ENCODE measurements at places on chromosomes 7 and 10.

DNA sequence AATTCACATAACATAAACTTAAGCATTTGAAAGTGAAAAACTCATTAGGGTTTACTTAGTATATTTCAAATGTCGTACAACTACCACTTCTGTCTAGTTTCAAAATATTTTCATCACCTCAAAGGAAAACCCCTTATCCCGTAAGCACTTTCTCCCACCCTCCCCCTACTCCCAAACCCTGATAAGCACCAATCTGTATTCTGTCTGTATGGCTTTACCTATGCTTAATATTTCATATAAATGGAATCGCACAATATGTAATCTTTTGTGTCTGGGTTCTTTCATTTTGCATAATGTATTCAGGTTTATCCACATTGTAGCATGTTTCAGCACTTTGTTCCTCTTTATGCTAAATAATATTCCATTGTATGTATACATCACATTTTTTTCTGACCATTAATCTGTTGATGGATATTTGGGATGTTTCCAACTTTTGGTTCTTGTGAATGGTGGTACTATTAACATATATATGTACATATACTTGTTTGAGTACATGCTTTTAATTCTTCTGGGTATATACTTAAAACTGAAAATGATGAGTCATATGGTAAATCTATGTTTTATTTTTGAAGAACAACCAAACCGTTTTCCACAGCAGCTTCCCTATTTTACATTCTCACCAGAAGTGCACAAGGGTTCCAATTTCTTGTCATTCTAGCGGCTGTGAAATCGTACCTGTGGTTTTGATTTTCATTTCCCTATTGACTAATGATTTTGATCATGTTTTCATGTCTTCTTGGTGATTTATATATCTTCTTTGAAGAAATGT is 6.2 kb upstream of the STARD3NL start:
- DNase-seq = no peak

- DNase-seq = no peak
Observed at GRCh38 chr10:119414081-119414611, 128.4 kb downstream of the RGS10 start.

- no peak for DNase-seq
Observed at GRCh38 chr7:55081472-55082227, 62.8 kb downstream of the EGFR start.

DNA sequence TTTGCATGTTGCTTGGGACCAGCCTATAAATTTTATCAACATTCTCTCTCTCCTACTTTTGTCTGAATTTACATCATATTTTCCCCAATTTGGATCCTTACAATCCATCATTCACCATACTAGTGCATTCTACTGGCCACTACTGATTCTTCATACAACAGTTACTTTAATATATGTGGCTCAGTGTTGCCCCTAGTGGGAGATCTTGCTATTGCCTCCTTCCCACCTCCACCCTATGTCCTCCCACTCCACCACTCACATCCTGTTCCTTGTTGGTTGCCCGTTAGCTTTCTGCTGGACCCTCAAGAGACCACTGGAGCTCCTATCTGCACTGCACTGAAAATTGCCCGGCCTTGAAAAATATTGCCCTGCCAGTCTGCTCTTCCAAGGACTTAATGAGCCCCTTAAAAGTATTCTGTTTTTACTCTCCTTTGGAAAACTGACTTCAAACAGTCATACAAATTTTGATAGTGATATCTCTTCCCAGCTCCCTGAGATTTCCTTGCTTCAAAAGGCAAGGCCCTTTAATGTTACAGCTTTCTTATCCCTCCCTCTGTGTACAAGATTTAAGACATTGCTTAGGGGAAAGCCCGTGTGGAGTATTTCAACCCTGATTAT is 243.2 kb upstream of the TMEM229A start:
- DNase-seq = no peak

GRCh38 chr7:135708041-135708440 is 19.9 kb downstream of the SLC13A4 start:
- DNase-seq = no peak

DNA sequence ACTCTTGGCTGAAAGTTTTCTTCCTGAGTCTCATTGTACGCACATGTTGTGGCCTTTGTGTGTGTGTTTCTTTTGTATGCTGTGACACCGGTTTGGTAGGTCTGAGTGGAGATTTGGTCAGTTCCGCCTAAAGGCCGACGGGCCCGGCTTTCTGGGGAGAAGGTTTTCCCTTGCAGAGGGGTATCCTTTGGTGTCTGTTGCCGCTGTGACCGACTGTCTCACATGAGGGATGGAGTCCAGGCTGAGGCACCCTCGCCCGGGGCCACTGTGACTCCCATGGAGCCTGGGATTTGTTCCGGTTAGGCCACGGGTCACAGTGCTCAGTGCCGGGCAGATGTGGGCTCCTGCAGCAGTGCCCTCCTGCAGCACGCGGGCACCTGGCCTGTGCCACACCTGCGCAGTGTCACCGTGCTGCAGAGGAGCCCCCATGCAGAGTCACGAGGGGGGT is 19.4 kb downstream of the INPP5A start:
- DNase-seq = no peak

DNA sequence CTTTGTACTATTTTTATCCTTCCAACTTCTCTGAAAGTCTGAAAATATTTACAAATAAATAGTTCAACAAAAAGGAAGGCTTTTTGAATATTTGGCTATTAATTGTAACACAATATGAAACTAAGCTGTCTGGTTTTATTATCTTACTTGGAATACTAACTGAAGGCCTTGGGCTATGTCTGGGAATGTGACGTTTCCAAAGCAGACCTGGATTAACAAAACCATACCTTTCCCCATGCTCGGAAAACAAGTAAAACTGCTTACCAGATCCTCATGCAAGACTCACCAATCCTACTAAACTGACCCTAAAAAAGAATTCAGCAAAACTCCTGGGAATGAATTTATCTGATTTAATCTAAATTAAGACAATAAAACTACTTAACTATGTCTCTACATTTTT is 116.4 kb downstream of the ATE1 start:
- DNase-seq = no peak

Data from CD4-positive, alpha-beta T cell treated with Interferon alpha-2 for 1 hour (primary cell).